ENCODE measurements at places on chromosomes 3 and 15.

GRCh38 chr3:141407825-141408224 lies 39.5 kb downstream of the ZBTB38 start:
- DNase-seq, result no peak

GRCh38 chr15:33742800-33743199 lies 225.5 kb upstream of the CHRM5 start:
- no peak for DNase-seq

- no peak for DNase-seq
Measured at GRCh38 chr3:114285648-114286230, 8.1 kb upstream of the TIGIT start.

- no peak for DNase-seq
Measured at GRCh38 chr3:139122612-139123011, 77.9 kb upstream of the PRR23C start.

DNA sequence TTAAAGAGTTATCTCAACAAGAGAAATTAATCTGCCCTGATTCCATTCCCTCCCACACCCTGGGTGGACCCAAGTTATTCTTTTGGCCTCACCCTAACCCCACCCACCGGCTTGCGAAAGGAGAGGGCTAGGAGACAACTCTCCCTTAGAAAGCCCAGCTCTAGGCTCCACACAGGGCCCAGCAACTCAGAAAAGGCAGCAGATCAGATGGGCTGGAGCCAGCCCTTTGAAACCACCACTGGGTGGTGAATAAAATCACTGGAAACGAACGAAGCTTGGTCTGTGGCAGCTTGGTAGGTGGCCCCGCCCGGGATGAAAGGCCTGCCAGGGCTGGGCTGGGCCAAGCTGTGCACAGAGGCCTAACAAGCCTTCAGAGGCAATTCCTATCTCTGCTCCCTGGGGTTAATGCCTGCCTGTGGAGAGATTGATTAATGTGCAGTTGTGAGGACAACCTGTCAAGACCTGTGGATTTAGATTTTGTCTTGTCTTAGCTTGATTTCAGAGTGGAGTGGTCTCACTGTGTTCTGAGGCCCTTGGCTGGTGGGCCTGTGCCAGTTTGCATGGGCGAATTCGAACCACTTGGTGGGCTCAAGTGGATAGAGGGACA lies 38.8 kb downstream of the BHLHE40 start:
- DNase-seq, result no peak

- DNase-seq, result no peak
Measured at GRCh38 chr15:67372986-67373675, 118.5 kb downstream of the IQCH start.

DNA sequence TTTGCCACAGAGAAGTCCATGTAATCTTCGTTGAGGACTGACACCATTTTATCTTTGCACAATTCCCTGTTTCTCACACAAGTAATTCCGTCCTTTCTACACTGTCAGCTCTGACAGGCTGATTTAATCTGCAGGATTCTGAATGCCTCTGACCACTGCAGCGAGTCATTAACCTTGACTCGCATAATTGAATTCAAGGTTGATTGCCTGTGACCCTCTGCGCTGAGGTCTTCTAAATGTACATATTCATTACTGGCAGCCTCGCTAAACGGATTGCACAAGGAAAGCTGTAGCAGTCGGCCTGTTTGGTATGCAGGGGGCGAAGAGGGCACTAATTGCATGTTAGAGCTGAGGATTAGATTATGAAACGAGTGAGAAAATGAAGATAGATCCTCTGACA lies 147.8 kb downstream of the SHOX2 start:
- DNase-seq, result no peak

DNA sequence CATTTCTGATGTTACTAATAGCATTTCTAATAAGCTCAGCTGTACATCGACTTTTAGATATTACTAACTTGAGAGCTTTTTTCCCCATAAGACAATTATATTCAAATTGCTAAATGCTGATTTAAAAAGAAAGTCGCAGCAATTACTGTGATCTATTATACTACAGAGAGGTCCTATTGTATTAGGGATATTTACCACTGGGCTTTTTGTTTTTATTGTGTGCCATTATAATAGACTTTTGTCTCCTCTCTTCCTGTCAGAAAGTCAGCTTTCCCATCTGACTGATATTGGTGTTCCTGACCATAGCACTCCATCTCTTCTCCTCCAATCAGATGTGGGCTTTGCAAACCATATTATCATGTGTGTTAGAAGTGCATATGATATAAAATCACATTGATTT lies 27.2 kb upstream of the RYR3 start:
- DNase-seq, result no peak

GRCh38 chr15:40471105-40471807 lies 472 bp downstream of the CHST14 start:
- DNase-seq, result peak; percentile 29

- DNase-seq, result no peak
Measured at GRCh38 chr15:80568298-80568697, 126.8 kb upstream of the ABHD17C start.

- no peak for DNase-seq
Measured at GRCh38 chr15:35507932-35508638, 37.9 kb downstream of the DPH6 start.

DNA sequence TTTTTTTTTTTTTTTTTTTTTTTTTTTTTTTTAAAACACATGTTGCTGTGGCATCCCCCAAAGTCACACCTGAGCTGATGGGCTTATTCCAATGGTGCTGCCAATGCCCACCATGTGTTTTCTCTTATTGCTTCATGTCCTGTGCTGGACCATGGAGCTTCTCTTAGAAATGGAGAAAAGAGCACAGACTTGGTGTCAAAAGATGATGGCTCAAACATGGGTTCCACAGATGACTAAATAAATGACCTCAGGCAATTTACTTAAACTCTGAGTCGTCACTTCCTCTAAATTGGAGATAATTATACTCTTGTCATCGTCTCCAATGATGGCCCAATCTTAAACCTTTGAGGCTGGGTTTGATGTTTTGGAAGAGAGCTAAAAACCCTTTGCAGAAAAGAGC lies 28.1 kb downstream of the CHST2 start:
- no peak for DNase-seq

DNA sequence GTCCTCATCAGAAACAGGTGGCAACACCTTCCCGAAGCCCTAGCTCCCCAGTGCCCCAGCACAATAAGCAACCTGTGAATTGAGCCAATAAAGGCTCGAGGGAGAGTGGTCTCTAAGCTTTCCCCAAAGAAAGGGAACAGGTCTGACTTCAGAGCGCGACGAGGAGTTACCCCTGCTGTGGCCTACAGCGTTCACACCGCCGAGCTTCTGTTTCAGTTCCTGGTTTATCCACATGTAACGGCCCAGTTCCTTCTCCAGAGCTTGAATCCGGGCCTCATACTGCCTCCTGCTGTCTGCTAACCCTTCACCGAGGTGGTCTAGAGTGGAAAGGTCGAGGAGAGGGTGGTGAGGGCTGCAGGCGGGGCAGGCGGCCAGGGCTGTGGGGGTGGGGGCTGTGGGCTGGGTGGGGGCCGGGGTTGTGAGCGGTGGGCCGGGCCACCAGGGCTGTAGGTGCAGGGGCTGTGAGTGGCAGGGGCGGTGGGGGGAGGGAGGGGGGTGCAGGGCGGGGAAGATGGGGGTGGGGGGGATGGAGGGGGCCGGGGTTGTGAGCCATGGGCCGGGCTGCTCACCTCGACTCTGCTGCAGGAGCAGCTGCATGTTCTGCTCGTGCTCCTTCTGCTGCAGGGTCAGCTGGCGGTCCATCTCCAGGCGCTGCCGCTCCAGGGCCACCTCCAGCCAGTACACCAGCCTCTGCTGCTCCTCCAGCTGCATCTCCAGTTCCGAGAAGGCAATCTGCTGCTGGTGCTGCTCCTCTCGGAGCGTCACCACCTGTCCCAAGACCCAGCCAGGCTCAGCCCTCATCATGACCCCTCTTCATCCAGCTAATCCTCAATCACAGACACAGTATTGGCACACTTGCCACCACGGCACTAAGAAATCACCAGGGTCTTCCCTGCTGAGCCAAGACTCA lies 26.2 kb downstream of the KIF7 start:
- DNase-seq, result no peak

GRCh38 chr3:52524752-52525679 lies 8.6 kb downstream of the NT5DC2 start:
- no peak for DNase-seq

- DNase-seq, result no peak
Measured at GRCh38 chr3:47017504-47018268, 38.2 kb downstream of the NBEAL2 start.

- DNase-seq, result no peak
Measured at GRCh38 chr3:15923640-15924405, 126.0 kb upstream of the ANKRD28 start.

GRCh38 chr3:178139116-178139515 lies 397.1 kb upstream of the KCNMB2 start:
- DNase-seq, result no peak

DNA sequence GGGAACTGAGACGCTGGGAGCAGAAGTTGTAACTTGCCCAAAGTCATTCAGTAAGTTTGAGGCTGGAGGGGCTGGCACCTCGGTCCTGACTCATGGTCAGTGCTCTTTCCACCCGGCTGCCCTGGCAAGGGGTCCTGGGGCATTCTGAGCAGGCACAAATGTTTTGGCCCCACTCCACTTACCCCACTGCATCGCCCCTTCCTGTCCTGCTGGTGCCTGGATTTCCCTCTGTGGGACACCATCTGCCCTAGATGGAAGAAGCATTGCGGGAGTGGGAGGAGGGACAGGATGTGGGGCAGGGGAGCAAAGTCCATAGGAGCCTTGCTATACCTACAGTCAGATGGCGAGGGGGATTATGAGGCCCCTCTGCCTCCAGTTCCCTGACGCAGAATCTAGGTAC lies 4.5 kb downstream of the CORO2B start:
- DNase-seq, result no peak

DNA sequence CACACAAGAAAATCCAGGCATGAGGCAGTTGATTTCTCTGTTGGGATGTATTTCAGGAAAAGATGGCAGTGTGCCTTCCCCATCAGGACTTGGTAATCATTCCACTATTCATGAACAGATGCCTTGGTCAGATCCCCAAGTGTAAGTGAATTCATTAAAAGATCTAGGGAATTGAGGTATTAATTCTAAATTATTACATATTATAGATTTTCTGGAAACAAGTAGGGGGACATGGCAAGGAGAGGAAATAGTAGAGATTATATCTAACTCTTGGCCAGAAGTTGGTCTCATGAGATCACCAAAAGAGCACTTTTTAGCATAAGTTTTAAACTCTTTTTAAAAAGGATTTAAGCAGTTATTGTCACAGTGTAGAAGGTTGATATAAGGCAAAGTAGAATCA lies 74.4 kb upstream of the MDFIC2 start:
- no peak for DNase-seq
